GM23338 (cell line): ENCODE measurements at places on chromosomes 1 and 21. TPM values are rescaled to one million over a fixed set of nuclear protein-coding genes. Genes with fewer than 3 reads are reported as not detected.

Gene RNU1-2
- polyA plus RNA-seq = not detected in 2 replicates

- no peaks in the 10 kb centered on the region; the same call in 1 of the 2 replicates for H3K36me3 ChIP-seq
- peak within 1 kb of the TSS; percentile 84 for H3K4me3 ChIP-seq
- no peaks in the 10 kb centered on the region for H3K27me3 ChIP-seq
Observed at GRCh38 chr1:196608390-196609369, at the start of gene KCNT2. Gene KCNT2 (minus strand): TSS chr1:196608440. CDS start chr1:196608309, 131 bp downstream.

Gene MFSD2A
- 16.1 and 17.9 TPM in 2 replicates for polyA plus RNA-seq

Gene GJC2
- 0.15 and 0.23 TPM in 2 replicates for polyA plus RNA-seq

DNA sequence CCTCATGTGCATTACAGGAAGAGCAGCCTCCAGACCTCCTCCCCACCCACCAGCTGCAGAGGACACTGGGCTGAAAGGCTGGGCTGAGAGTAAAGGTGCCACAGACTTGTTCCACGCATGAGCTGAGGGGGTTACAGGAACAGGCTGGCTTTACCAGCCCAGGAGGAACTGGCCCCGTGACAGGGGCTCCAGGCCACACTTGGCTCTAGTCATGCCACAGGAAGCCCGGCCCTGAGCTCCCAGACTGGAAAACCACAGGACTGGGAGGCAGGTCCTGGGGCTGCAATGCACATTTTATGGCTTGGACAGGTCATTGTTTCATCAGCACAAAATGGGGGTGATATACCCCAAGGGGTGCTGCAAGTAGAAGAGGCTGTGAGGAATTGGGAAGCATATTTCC lies 35.6 kb downstream of the GPA33 start:
- no peak for DNase-seq
- no peak overlapping the region for H3K4me3 ChIP-seq
- H3K4me1 ChIP-seq = peaks cover 7% of the 10 kb centered on the region; the same call in 1 of the 2 replicates
- no peaks in the 10 kb centered on the region for H3K36me3 ChIP-seq

DNA sequence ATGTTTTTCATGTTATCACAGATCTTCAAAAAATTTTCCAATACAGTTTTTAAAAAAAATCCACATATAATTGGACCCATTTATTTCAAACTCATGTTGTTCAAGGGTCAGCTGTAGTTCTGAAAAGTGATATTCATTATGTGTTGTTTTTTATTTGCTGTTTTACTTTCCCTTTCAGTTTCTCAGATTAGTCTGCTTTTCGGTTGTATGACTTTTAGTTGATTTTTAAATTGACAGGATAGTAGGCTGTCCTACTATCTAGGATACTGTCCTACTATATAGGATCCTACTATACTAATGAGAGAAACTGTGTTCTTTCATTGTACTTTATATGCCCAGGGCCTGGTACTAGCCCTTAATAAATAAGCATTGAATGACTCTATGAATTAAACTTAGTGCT lies 33.6 kb upstream of the GPR52 start:
- no peak overlapping the region for H3K27ac ChIP-seq
- H3K27me3 ChIP-seq = no peaks in the 10 kb centered on the region
- no peak for DNase-seq
- no peak overlapping the region for H3K4me3 ChIP-seq
- H3K4me1 ChIP-seq = no peaks in the 10 kb centered on the region
